Posterior vena cava (tissue), 2 donors: ENCODE measurements at places on chromosomes 6 and 20. TPM values are rescaled to one million over a fixed set of nuclear protein-coding genes. Genes with fewer than 3 reads are reported as not detected.

Gene CST2
- total RNA-seq: 1.2 TPM

Gene MYL9
- 2,680 TPM for total RNA-seq

- DNase-seq: peak; percentile 76
These were observed 18.9 kb downstream of the SDCBP2 start for GRCh38 chr20:1310071-1310470.

- DNase-seq: no peak
These were observed 66.9 kb upstream of the MC3R start for GRCh38 chr20:56181583-56181982.

- DNase-seq: no peak
These were observed 137.5 kb upstream of the AGPAT4 start for GRCh38 chr6:161411265-161411944.

Gene SEMG1
- total RNA-seq: not detected

- no peak for DNase-seq
These were observed 41.0 kb upstream of the PDE7B start for GRCh38 chr6:135810486-135810885.

DNA sequence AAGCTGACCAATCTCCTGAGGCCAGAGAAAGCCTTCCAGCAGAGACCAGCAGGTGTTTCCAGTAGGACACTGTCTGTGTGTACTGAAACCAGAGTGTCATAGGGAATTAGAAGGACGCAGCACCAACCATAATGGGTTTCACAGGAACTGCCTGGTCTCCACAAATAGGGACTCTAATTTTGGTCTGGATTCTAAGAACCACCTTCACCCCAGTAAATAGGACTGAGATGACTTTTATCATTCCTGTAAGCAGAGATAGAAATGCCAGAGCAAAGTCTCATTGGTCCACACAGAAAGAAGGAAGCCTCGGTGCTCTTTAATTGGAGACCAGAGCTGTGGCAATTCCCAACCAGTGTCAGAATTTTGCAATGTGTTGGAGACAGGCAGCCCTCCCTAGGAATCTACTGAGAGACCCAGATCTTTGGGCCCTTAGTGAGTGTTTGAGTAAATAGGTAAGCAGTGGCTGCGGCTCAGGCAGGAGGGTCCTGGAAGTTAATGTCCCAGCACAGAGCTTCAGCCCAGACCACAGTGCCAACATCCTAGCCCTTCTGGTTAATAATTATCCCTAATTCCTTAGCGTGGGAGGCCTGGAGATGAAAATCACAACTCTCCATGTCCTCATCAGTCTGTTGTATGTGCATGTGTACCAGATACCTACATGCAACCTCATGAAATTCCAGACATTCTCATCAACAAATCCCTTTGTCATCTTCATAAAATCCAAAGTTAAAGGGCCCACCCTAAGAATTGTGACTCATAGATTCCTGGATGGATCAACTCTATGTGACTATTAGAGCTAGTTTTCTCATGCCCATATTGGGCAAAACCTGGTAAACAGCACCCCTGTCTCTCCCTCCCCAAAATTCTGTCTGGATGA, 81.2 kb downstream of the UNC5CL start:
- DNase-seq: no peak

DNA sequence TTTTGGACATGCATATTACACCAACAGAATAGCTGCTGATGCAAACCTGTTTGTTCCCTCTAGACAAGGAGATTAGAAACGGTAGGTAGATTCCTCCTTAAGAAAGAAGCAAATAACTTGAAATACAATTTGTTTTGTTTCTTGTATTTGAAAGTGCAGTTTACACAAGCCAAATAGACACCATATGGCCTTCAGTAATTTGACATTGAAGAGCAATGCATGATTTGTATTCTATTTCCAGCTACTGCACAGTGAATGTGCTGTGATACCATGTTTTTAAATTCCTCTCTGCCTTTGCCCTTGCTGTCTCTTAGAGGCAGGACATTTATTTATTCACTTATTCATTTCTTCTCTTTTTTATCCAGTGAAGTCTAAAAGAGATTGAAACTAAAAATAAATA, 31.9 kb upstream of the ANKEF1 start:
- DNase-seq: no peak

DNA sequence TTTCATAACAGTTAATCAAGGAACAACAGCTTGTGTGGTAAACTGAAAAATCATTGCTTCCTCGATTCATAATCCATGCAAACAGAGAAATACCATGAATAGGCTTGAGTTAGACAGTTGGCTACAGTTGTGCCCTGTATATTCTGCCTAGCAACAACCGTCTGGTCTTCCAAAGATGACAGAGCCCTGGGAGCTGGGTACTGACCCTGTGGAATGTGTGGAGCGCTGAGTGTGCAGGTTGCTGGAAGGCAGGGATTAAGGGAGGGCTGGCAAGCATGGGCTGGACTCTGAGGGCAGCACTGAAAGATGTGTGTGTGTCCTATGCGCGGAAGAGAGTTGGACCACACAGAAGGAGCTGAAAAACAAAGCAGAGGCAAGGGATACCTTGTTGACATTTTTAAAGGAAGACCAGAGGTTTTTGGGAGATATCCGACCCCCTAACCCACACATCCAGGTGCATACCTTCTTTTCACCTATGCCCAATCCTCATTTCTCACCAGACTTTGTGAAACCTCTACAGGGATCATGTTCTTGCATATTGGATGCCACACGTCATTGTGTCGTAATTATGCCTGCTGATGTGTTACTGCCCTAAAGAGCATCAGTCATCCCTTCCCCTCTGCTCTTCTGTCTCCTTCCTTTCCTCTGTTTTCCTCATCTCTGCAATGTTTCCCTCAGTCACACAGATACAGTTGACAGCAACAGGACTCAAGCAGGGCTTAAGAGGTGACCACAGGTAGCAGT, 58.2 kb upstream of the VGLL2 start:
- no peak for DNase-seq

- DNase-seq: no peak
These were observed 29.9 kb upstream of the PLCB4 start for GRCh38 chr20:9038791-9039535.

GRCh38 chr6:41767112-41767833, 12.4 kb downstream of the FRS3 start:
- DNase-seq: peak; percentile 56

DNA sequence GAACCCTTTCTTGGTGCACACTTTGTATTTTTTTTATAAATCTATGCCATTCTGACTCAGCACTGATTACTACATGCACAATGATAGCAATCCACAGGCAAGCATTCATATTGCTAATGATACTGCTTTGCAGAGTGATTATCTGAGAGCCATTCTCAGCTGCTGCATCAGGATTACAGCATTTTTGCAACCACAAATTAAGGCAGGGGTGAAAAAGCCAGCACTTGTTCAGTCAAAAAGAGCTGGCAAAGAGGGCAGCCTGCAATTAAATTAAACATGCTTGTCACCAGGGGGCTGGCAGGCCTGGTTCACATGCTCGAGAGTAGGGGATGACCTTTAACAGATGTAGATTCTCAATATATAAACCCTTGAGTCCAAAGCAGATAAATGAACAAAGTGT, 40.7 kb upstream of the SLC17A4 start:
- DNase-seq: no peak

DNA sequence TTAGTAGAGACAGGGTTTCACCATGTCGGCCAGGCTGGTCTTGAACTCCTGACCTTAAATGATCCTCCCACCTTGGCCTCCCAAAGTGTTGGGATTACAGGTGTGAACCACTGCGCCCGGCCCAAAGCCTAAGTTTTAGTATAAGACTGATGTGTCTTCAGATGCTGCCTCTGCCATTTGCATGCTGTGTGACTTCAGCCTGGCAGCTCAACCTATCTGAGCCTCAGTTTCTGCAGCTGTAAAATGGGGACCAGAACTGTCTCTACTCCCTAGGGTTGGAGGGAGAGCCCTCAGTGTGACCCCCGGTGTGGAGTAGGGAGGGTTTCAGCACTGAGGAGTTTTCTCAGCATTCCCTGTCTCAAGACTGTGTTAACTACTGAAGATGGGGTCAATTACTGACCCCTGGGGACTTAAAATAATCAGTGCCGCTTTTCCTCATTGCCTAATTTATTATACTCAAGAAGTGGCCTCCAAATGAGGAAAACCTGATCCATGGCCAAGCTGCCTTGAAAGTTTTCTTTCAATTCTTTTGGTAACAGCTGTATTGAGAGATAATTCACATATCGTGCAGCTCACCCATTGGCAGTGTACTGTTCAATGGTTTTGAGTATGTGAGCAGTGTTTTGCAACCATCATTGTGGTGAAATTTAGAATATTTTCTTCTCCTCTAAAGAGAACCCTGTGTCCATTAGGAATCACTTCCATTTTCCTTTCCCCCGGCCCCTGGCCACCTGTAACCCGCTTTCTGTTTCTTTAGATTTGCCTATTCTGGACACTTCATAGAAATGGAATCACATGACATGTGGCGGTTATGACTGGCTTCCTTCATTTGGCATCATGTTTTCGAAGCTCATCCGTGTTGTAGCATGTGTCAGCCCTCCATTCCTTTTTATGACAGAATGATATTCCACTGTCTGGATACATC, 64.8 kb downstream of the PHACTR3 start:
- no peak for DNase-seq

- DNase-seq: no peak
These were observed 292.3 kb downstream of the RFPL4B start for GRCh38 chr6:112639391-112639831.

Gene PHACTR1
- total RNA-seq: 9.0 TPM

GRCh38 chr6:37135835-37136694, 33.9 kb upstream of the PIM1 start:
- DNase-seq: no peak

- DNase-seq: no peak
These were observed 47.4 kb downstream of the TGM2 start for GRCh38 chr20:38117635-38118034.

DNA sequence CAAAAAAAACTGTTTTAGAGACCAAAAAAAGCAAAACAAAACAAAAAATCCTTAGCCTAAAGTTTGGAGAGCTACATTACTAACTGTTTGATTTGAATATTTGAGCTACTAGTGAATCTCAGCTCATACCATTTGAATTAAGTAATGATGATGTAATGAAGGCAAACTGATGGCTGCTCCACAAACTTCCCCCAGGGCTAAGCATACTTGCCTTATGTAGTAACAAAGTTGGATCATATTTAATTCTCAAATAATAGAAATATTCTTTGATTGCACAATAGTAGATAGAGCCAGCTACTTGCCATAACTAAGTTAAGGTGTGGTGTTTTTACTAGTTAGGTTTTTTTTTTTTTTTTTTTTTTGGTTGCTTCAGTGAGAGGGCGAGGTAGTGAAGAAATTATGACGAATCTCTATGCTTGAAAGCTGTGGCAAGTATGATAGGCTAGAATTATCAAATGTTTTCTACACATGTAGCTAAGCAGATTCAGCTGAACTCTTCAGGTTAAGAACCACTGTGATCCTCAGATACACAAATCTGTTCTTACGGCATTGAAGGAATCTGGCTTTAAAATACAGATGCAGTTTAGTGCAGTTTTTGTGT, 2.9 kb downstream of the RAB32 start:
- no peak for DNase-seq

DNA sequence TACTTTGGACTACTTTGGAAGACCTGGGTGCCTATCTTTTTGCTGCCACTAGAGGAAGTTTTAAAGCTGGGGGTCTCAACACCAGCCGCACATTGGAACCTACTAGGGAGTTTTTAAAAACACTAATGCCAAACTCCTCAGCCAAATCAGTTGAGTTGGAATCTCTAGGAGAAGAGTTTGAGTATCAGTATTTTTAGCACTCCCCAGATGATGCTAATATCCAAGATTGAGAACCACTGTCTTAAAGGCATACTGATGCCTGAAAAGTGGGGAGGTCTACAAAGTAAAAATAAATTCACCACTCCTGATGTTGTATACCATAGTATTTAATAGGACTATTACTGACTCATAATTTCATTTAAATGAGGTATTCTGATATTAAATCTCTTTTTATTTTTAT, 62.9 kb upstream of the COL21A1 start:
- no peak for DNase-seq

Gene OR2B6
- total RNA-seq: not detected

Gene FAM110A
- 4.0 TPM for total RNA-seq

Gene SLPI
- total RNA-seq: 14.6 TPM

- DNase-seq: no peak
These were observed 15.3 kb upstream of the SULF2 start for GRCh38 chr20:47800623-47801022.
